Activated CD4-positive, CD25-positive, alpha-beta regulatory T cell (primary cell): ENCODE measurements at places on chromosomes 1 and 21.
A peak's percentile ranks its signal among the peaks of the same experiment; 100 is the strongest.

- no peak for DNase-seq
Measured at GRCh38 chr1:240312872-240313271, 221.2 kb downstream of the FMN2 start.

- no peak for DNase-seq
Measured at GRCh38 chr1:9833632-9834031, 9.9 kb upstream of the CLSTN1 start.

- DNase-seq = no peak
Measured at GRCh38 chr1:91513160-91513559, 12.5 kb downstream of the CDC7 start.

DNA sequence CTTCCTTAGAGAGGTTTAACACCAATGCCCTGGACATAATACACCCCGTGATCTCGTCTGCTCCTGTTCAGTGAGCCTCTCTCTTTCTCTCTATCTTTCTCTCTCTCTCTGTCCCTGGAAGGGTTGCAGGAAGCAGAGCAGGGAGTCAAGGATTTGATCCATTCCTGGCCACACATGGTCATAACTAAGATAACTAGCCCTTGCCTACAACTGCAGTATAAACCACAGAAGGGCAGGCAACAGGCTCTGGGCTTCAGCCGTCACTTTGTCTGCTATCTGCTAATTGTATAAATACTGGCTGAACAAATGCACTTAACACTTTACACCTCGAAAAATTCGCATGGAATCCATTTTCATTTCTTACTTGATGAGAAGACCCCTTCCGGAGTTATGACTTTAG is 357.5 kb upstream of the RUNX1 start:
- DNase-seq = no peak

- DNase-seq = no peak
Measured at GRCh38 chr1:52288286-52288685, 77.7 kb downstream of the CC2D1B start.

DNA sequence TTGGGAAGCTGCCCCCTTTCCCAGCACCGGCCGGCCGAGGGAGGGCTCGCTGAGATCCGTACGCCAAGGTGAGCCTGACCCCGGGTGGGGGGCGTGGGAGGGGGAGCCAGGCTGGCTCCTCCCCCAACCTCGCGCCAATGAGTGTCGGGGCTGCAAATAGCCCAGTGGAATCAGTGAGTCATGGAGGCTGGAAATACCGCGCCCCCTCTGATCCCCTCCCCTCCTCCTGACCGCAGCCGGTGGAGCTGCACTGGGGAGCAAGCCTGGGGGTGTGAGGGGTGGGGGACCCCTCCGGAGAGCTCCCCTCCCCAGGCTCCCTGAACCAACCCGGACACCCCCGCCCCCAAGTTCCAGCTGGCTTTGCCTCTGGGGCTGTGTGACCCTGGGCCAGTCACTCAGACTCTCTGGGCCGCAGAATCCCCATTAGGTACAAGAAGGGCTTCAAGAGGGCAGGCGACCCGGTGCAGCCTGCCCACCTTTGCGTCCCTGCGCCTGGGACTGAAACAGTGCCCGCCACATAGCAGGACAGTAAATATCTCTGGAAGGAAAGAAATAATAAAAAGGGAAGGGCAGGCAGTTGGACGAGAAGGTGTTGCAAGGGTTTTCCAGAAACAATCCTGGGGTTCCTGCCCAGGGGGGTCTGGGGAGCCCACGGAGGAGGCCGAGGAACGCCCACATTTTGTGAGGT is 4.5 kb downstream of the HSPB7 start:
- DNase-seq = peak; percentile 23

- no peak for DNase-seq
Measured at GRCh38 chr21:41390043-41390639, 28.3 kb downstream of the MX2 start.

GRCh38 chr1:245825128-245825901 is 670.5 kb downstream of the KIF26B start:
- no peak for DNase-seq

- DNase-seq = no peak
Measured at GRCh38 chr1:155873860-155874259, 14.5 kb downstream of the SYT11 start.

- peak; percentile 26 for DNase-seq
Measured at GRCh38 chr1:35577071-35577998, 4.2 kb downstream of the TFAP2E start.

- no peak for DNase-seq
Measured at GRCh38 chr1:29893046-29893723, 656.9 kb downstream of the PTPRU start.

GRCh38 chr1:237789619-237790018 is 101.1 kb downstream of the ZP4 start:
- no peak for DNase-seq

- DNase-seq = no peak
Measured at GRCh38 chr1:6099787-6100765, 54.4 kb downstream of the KCNAB2 start.

DNA sequence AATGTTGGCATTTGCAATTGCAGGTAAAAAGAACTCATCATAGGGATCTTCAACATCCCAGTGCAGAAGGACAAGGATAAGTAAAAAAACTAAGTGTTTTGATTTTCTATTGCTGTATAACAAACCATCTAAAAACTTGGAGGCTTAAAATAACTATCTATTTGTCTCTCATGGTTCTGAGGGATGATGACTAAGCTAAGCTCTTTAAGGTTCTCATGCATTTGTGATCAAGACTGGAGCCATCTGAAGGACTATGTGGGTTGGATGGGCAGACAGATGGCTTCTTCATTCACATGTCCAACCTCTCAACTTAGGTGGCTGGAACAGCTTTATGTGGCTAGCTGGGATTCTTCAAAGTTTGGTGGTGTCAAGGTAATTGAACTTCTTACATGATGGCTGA is 51.5 kb downstream of the RPL5 start:
- no peak for DNase-seq

DNA sequence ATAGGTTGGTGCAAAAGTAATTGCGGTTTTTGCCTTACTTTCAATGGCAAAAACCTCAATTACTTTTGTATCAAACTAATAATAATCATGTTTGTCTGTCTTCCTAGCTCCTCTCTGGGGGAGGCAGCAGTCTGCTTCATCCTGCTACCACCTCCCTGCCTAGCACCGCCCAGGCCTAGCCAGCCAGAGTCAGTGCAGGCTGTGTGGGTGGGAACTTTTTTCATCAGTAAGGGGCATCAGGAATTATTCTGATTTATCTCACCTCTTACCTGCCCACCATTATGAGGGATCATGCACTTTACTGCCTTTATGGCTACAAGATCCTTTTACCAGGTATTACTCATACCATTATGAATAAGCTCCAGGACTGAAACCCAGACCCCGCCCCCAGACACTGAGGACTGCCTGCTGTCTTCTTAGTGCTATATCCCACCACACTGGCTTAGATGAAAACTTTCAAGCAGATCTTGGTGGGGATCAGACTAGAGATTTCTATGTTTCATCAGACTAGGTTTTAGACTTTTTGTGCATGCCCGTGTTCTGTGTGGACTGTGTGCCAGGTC is 116.4 kb downstream of the PBX1 start:
- DNase-seq = no peak

GRCh38 chr1:36944883-36945282 is 89.4 kb downstream of the GRIK3 start:
- DNase-seq = no peak

- DNase-seq = no peak
Measured at GRCh38 chr1:109794319-109795132, 30.8 kb upstream of the EPS8L3 start.

DNA sequence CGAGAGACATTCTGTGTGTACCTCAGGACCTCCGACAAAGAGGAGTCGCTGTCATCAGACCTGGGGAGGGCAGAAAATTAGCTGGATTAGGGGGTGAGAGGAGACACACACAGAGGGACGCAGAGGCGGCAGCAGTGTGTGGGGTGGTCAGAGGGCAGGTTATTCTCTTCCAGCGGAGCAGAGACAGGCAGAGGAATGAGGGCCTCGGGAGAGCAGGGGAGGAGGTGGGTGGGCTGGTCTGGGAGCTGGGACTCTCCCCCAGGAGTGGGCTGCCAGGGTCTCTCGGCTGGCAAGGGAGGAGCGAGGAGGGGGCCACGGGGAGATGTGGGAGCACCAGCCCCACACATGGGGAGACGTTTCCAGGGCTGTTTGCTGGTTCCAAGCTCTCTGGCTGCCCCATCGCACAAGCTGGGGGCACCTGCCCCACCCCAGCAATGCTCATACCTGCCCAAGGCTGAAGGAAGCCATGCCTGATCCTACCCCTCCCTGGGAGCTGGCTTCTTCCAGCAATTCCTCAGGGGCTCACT is 40.4 kb downstream of the KIF21B start:
- no peak for DNase-seq

- no peak for DNase-seq
Measured at GRCh38 chr1:87146986-87147385, 181.7 kb upstream of the LMO4 start.

- peak; percentile 37 for DNase-seq
Measured at GRCh38 chr1:153945795-153946621, 510 bp downstream of the DENND4B start.

GRCh38 chr1:230230948-230231773 is 164.1 kb downstream of the GALNT2 start:
- DNase-seq = no peak

GRCh38 chr1:222136869-222137268 is 395.0 kb upstream of the DUSP10 start:
- no peak for DNase-seq

DNA sequence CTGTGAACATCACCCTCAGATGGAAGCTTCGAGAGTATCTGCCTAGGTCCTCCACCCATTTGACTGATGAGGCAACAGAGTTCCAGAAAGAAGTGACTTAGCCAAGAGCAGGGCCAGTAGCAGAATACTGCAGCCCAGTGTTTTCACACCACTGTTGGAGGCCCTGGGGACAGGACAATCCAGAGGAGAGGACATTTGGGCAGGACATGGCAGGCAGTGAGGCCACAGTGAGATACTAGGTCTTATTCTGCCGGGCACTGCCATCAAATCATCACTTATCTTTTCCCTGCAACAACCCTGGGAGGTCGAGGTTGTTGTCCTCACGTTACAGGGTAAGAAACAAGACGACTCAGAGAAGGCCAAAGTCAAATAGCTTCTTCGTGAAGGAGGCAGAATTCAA is 5.5 kb upstream of the FOXO6 start:
- DNase-seq = no peak

DNA sequence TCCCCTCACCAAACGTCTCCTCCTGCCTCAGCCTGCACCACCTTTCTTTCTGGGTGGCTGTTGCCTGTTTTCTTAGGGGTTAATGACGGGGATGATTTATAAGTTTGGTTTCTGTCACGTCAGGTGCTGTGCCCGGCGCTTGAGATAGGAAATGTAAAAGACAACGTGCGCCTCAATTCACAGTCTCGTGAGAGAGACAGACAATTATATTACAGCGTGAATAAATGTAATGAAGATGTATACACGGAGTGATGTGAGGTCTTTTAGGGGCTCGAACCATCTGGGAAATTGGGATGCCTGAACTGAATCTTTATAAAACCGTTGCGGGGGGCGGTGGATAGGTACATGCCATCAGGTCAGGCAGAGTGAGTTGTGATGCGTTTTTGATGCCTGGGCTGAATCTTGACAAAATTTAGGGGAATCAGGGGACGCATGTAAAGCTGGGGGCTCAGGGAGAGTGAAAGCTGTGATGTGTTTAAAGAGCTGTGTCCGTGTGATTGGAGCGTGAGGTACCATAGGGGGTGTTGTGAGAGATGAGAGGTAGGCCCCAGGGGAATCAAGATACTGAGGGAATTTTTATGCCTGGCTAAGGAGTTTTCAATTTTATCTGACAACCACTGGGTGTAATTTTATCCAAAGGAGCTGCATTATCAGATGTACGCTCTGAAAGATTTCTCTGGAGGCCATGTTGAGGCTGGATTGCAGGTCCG is 831 bp downstream of the TIPRL start:
- no peak for DNase-seq

- DNase-seq = no peak
Measured at GRCh38 chr21:26977746-26978145, 10.9 kb upstream of the ADAMTS5 start.

GRCh38 chr1:19402031-19402813 is 83.1 kb downstream of the CAPZB start:
- DNase-seq = no peak

DNA sequence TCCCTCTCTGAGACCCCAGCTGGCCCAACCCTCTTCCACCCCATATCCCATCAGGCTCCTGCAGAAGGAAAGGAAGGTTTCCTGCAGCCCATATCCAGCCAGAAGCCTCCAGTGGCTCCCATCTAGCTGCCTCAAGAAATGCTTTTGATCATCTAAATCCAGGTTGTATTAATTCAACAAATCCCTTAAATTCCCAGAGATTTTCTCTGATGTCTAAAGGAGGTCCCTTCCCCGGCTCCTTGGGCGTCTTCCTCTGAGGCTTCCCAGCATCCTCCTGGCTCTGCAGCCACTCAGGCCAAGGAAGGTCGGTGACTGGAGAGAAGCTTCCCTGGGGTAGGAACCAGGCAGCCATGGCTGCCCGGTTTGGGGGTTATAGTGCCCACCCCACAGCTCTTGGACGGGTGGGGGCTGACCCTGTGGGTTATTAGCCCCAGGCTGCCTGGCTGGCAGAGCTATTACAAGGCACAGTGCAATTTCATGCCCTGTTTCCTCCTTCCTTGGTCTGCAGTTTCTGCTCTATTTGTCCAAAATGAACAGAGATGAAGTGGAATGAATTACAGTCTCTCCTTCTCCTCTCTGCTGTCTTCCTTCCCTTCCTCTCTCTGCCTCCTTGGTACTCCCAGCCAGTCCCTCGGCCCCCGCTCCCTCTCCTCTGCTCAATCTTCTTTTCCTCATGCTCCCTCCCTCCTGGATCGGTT is 34.8 kb upstream of the DISP3 start:
- DNase-seq = no peak

DNA sequence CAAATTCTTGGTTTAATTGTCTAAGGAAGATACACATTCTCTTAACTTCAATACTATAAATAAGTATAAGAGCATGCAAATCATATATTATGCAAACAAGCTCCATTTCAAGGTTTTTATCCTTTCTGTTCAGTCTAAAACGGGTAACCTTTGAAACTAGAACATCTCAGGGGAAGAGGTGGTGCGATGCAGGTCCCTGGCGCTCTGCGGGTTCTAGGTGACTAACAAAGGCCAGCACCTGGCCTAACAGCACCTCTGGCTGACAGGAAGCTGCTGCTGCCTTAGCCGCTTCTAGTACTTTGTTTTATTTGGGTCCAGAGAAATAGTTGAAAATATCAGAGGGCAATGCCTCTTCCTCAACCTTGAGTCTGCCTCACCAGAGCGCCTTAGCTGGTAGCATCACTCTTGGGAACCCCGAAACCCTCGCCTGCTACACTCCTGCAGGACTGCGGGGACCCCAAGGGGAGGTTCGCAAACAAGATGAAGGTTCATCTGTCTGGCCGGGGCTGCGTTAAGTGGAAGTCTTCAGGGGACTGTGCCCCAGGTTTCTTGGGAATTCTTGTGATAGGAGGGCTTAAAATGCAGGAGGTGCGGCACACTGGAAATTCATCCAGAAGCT is 45.5 kb downstream of the PRDM15 start:
- no peak for DNase-seq
